AG09309 (cell line): ENCODE measurements at places on chromosomes 11 and 22.
A peak's percentile ranks its signal among the peaks of the same experiment; 100 is the strongest.

- no peak for DNase-seq
These were observed 78.3 kb upstream of the SCUBE2 start for GRCh38 chr11:9169595-9170295.

GRCh38 chr22:45254789-45255278, 14.1 kb upstream of the KIAA0930 start:
- DNase-seq = no peak

GRCh38 chr11:121414141-121414913, 37.8 kb upstream of the SORL1 start:
- DNase-seq = no peak

- no peak for DNase-seq
These were observed 43.9 kb upstream of the ASPHD2 start for GRCh38 chr22:26385164-26385563.

DNA sequence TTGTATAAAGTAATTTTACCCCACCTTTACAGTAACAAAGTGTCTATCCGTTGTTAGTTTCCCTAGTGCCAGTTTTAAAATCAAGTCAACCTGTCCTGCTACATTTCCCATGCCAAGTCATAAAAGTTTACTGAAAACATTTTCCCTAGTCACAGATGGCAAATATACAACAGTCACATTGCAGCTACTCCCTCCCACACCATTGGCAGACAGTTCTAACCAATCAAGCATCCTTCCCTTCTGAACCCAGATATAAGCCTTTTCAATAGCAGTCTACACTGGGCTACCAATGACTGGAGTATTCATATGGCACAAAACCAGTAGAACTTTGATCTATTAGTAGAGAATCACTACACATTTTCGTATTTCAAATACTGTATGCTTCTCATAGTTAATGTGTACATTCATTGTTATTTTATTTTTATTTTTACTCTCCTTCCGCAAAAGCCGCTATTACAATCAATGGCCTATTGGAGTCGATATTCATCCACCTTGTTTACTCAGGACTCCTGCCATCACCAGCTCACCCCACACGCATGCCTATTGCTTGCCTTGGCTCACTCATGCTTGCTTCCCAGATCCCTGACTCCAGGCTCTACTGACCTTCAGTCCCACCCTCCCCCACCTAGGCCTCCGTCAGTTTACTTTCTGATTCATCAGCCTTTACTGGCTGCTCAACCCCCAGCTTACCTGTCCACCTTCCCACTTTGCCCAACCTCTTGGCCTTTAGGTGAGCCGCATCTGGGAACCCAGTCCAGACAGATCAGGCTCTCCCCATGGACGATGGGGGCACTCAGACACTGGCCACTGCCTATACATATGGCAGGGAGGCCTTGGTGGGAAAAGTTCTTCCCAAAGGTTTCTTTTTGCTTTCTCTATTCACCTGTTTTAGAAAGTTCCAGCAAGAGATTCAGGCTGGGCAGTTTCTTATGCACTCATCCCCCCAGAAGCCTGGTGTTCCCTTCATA, 408.4 kb downstream of the SOX6 start:
- DNase-seq = no peak

- DNase-seq = peak; percentile 17
These were observed 3.7 kb upstream of the HSPA8 start for GRCh38 chr11:123065621-123066020.

DNA sequence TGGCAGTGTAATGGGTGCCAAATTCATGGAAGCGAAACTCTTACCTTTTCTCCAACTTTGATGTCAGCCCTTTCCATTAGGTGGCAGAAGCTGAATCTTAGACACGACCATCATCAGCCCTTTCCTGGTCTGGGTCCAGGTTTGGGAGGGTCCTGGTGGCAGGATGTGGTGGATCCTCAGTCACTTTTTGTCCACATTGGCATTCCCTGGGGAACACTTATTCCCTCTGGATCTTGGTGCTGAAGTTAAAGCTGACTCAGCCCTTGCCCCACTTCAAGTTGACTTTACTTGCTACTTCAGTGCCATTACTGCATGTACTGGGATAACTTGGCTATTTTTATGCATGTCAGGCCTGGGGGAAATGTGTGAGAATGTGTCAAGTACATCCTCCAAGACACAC, 16.6 kb upstream of the NTM start:
- DNase-seq = no peak

- peak; percentile 56 for DNase-seq
These were observed 286.7 kb upstream of the CCDC90B start for GRCh38 chr11:83572581-83573496.

DNA sequence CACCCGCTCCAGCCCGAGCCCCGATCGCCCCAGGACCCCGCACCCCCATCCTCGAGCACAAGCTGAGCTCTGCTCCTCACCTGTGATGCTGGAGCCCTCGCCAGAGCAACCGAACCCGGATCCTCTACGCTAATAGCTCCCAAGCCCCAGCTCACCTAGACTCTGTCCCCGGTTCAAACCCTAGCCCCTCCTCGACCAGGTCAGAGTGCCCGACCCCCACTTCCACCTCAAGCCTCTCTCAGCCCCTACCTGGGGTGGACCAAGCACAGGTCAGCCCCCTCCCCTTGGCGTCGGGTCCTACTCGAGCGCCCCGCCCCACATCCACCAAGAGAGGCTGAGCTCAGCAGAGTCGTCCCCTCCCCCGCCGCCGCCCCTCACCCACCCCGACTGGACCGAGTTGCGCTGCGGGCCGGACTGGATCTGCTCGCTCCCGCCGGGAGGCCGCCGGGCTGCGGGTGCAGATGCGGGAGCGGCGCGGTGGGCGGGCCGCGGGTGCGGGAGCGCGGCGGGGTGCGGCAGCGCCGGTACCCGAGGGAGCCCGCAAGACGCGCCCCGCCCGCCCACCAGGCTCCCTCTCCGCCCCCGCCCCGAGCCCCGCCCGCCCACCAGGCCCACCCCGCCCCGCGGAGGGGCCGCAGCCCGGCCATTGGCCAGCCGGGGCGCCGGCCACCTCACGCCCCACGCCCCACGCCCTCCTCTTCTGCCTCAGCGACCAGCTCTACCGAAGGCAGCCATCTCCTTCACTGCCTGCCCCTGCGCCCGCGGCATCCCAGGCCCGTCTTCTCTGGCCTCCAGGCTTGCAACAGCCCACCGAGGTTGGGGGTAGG, 577 bp upstream of the DKK3 start:
- DNase-seq = no peak

DNA sequence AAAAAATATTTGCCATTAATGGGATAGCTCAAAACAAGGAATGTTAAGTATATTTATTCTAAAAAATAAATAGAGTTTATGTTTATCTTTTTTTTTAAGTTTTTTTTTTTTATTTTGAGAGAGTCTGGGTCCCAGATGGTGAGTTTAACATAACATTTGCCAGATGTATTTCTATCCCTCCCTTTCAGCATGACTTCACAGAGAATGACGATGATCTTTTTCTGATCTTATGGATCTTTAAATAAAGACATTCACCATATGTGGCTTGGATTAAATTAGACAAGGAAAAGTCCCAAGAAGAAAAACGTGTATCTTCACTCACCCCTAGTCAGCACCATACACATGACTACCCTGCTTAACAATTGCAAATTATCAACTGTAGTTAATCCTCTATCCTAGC, 839.8 kb upstream of the CNTN5 start:
- no peak for DNase-seq

GRCh38 chr11:123187665-123188507, 7.2 kb downstream of the CLMP start:
- DNase-seq = no peak

GRCh38 chr22:50529897-50530579, at the start of gene TYMP:
Gene TYMP (minus strand): TSS chr22:50530012. CDS start chr22:50529709, 303 bp downstream.
- peak; percentile 46 for DNase-seq

DNA sequence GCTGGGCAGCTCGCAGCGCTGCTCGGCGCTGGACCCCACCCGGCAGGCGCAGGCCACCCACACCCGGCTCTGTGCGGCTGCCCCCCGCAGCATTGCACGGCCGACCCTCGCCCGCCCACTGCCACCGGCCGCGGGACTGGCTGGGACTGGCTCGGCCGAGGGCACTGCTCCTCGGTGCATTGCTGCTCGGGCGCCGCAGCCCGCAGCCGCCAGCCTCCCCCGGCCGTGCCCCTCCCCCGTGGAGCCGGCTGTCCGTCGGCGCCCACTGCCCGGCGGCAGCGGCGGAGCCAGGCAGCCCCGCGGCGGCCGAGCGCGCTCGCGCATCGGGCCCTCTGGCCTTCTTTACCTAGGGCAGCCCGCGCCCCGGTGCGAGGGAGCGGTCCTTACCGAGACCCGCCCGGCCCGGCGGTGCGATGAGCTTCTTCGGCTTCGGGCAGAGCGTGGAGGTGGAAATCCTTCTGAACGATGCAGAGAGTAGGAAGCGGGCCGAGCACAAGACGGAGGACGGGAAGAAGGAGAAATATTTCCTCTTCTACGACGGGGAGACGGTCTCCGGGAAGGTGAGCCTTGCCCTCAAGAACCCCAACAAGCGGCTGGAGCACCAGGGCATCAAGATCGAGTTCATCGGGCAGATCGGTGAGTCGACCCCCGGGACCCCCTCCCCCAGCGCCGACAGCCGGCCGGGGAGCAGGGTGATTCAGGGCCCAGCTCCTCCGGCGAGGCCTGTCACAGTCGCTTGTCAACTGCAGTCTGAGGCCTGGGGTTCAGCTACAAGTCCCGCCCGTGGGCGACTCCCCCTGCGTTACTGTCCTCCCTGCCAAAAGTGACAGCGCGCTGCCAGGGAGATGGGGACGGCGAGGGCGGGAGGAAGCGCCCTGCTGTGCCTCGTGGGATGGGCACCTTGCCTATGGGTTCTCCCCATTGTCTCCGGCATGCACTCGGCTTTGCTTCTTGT, 516 bp downstream of the VPS26B start:
- no peak for DNase-seq

DNA sequence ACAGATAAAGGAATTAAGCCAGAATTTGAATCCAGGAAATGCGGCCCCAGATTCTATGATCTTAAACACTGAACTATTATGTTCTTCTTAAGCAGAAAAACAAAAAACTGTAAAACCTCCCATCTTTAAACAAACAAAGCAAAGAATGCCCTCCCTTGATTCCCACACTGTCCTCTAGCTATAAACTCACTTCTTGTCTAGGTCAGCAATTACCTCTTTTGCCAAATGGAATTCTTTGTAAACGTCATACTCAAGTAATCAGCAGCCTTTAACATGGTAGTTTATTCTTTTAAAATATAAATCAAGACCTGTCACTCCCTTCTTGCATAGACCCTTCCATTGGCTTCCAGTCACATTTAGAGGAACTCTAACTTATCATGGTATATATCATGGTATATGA, 958.9 kb upstream of the CNTN5 start:
- no peak for DNase-seq

DNA sequence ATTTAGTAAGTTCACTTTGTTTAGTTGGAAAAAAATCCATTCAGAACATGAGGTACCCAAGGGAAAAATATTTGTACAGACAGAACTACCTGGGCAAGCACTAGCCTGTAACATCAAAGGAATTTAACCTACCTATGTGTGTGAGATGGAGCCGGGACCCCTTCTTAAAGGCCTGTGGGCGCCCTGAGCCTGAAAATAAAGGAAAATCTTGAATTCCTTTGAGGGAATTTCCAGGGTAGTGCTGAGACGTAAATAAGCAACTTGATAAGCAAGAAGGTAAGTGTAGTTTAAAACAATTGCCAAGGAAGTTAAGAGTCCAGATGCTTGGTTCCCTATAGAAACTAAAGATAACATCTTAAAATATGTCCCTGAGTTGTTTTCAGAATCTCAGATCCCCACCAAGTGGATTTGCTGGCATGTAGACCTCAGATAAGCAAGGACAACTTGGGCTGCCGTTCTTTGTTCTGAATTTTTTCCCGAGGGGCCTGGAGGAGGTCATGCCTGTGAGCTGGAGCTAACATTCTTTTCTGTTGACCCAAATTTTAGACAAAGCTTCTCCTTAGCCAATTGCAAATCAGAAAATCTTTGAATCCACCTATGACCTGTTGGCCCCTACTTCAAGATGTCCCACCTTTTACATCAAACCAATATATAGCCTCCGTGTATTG, 31.0 kb downstream of the MED17 start:
- DNase-seq = no peak
